ENCODE measurements at places on chromosomes 2 and 18. TPM values are rescaled to one million over a fixed set of nuclear protein-coding genes. Genes with fewer than 3 reads are reported as not detected.

The CTNNA2 gene
- total RNA-seq: not detected

The HDHD2 gene
- 40.2 TPM for total RNA-seq

The MGAT4A gene
- total RNA-seq: 18.8 TPM

GRCh38 chr18:12946549-12947284 is 1.1 kb upstream of the SEH1L start:
- peak; percentile 62 for DNase-seq

GRCh38 chr2:102674370-102674769 is 55.0 kb downstream of the SLC9A2 start:
- no peak for DNase-seq

DNA sequence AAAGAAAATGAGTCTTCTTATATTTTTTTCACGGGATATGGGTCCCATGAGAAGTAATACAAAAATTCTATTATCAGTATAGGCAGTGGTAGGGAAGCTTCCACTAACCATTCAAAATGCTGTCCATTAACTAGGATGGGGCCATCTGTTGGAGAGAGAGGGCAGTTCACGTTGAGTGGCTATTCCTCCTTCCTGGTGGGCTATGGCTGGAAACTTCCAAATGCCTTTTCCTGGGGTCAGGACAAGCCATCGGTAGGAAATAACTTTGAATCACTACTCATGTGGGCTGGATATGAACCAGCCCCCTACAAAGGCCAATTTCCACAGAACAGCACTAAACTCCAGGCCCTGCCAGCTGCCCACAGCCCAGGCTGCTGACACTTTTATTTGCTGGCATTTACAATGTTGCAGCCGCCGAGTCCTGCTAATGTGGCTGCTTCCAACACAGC is 156.1 kb upstream of the HNRNPA3 start:
- DNase-seq: no peak

The MAP3K19 gene
- not detected for total RNA-seq

DNA sequence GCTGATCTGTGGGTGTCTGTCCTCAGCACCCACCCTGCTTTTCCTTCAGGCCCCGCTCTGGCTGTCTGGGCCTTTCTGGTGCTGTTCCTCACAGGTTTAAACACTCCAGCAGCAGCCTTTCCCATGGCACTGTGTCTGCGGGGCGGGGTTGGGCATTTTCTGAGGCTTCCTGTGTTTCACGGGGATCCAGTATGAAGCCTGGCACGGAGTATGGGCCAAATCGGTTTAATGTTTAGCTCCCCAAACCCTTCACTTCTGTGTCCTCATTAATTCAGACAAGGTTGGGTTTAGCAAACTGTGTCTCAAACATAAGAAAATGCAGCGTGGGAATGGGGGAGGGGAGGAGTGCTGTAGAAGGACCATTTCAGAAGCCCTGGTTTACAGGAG is 44.9 kb downstream of the HPCAL1 start:
- no peak for DNase-seq

- DNase-seq: no peak
Observed at GRCh38 chr2:236608710-236609109, 39.1 kb downstream of the ACKR3 start.

The CERKL gene
- not detected for total RNA-seq

DNA sequence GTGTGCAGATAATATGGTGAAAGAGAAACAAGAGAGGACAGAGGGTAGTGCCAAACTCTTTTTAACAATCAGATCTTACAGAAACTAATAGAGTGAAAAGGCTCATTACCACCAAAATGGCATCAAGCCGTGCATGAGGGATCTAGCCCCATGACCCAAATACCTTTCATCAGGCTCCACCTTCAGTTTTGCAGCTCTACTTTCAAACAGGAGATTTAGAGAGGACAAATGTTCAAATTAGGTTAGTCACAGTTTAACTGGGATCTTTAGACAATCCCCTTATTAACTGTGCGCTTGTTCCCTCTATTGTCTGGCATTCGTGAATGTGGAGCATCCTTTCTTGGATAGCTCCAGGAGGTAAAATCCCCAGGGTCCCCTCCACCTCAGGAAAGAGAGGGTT is 1209.3 kb upstream of the CHAC2 start:
- DNase-seq: no peak

DNA sequence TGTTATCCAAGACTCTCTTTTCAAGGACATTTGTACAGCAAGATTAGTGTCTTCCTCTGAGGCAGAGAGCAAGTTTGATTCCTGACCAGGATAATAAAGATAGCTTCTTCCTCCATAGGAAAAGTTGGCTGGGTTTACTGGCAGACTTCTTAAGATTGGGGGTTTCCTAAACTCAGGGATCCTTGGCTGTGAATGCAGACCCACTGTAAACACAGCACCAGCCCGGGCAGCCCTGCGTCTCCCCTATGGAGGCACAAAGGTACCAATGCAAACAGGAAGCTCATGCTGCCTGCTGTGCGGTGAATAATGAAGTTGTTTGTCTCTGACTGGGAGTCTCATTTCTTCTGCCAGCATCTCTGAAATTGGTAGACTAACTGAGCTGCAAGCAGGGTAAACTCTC is 96.2 kb upstream of the ARHGAP28 start:
- no peak for DNase-seq

The SERPINB10 gene
- not detected for total RNA-seq

- DNase-seq: no peak
Observed at GRCh38 chr18:10499230-10499629, 26.6 kb upstream of the NAPG start.

- no peak for DNase-seq
Observed at GRCh38 chr2:8242739-8243138, 439.1 kb upstream of the ID2 start.

DNA sequence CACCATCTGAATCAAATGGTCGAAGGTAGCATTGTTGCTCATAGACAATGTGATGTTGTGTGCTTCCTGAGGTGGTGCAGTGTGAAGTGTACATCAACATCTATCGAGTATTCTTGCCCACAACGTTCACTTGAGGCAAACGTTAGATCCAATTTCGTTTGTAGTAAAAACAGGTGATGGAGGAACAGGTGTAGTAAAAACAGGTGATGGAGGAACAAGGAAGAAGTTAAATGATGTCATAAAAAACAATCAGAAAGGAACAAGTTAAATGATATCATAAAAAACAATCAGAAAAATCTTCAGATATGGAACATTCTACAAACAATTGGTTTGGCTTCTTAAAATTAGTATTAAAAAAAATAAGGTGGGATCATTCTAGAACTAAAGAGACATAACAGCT is 11.3 kb downstream of the WDR7 start:
- no peak for DNase-seq

The VAPA gene
- total RNA-seq: 205 TPM

All from left ventricle myocardium superior (tissue), 1 donor.